ENCODE measurements at places on chromosomes 7 and 10. TPM values are rescaled to one million over a fixed set of nuclear protein-coding genes. Genes with fewer than 3 reads are reported as not detected.

FAM20C gene
- total RNA-seq: 37.5 TPM

NUDT13 gene
- 1.5 TPM for total RNA-seq

TAS2R3 gene
- 1.3 TPM for total RNA-seq

PNLIPRP1 gene
- not detected for total RNA-seq

NUTM2E gene
- total RNA-seq: not detected

FAM25G gene
- total RNA-seq: not detected

LIPM gene
- not detected for total RNA-seq

LIPN gene
- total RNA-seq: not detected

BICC1 gene
- 74.9 TPM for total RNA-seq

BBS9 gene
- 27.1 TPM for total RNA-seq

OR2A5 gene
- total RNA-seq: not detected

SPDYE16 gene
- under 0.01 TPM for total RNA-seq

ATP6V0A4 gene
- not detected for total RNA-seq

EMX2 gene
- total RNA-seq: not detected

ARHGAP19 gene
- total RNA-seq: 4.1 TPM

SDK1 gene
- 1.4 TPM for total RNA-seq

C10orf62 gene
- total RNA-seq: not detected

ZNF467 gene
- total RNA-seq: 0.95 TPM

BHLHA15 gene
- total RNA-seq: 0.16 TPM

RPP38 gene
- total RNA-seq: 8.5 TPM

TMEM196 gene
- total RNA-seq: not detected

HOXA4 gene
- total RNA-seq: 0.47 TPM

CDC14C gene
- 0.09 TPM for total RNA-seq

REPIN1 gene
- total RNA-seq: 12.5 TPM

SRRM3 gene
- 0.94 TPM for total RNA-seq

METTL2B gene
- total RNA-seq: 18.9 TPM

RNF133 gene
- total RNA-seq: 0.16 TPM

AGAP6 gene
- 1.8 TPM for total RNA-seq
